Right renal cortex interstitium (tissue), 3 donors: ENCODE measurements at places on chromosomes 12 and 14.

- no peak for DNase-seq
Measured at GRCh38 chr12:51391283-51392123, at the start of gene GALNT6. TSS of gene GALNT6 (minus strand) at chr12:51391406. CDS start at chr12:51379781, 11,625 bp downstream.

DNA sequence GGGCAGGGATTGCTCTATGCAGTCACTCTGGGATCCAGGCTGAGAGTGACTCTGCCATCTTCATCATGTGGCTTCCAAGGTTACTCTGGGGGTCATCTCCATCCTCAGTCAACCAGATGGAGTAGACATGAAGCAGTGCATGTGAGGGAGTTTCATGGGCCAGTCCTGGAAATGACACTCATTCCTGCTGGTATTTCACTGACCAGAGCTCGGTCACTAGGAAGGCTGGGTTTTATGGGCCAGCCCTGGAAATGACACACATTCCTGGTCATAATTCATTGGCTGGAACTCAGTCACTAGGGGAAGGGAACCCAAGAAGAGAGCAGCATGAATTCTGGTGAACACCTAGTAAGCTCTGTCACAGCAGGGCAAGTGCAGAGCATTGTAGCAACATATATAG lies 144.7 kb downstream of the SMOC1 start:
- no peak for DNase-seq

- DNase-seq = no peak
Measured at GRCh38 chr12:38890102-38890855, 15.1 kb downstream of the CPNE8 start.

GRCh38 chr12:107238296-107238695 lies 144.9 kb upstream of the CRY1 start:
- DNase-seq = no peak
